T-helper 2 cell (primary cell): ENCODE measurements at places on chromosomes 4 and X.

GRCh38 chrX:19697416-19697815 lies 182.1 kb upstream of the MAP3K15 start:
- no peak for DNase-seq

- DNase-seq: no peak
Observed at GRCh38 chr4:151315212-151315886, 10.1 kb downstream of the SH3D19 start.

- DNase-seq: no peak
Observed at GRCh38 chr4:2045518-2045951, 13.6 kb upstream of the NAT8L start.

DNA sequence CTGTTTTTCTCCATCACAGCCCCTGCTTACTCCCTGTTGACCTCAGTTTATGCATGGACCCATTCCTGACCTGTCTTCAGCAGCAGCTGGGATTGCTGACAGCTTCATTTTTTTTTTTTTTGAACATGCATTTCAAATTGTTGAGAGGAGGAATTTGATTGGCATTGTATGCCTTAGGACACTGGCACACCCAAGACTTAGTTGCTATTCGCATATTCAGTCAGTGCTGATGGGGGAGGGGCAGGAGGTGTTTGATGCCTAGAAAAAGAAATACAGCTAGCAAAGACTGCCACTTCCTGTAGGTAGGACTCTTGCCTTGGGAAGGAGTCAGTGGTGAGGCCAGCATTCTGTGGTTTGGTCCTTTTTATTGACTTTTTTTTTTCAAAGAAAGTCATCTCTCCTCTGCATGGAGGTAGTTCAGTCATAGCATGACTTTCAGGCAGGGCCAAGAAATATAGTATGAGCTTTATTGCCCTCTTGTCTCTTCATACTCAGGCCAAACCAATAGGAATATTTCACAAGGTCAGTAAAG lies 33.6 kb upstream of the XK start:
- DNase-seq: no peak

- DNase-seq: no peak
Observed at GRCh38 chr4:24576276-24576675, 8.1 kb downstream of the DHX15 start.

- no peak for DNase-seq
Observed at GRCh38 chrX:49102190-49102589, 21.3 kb downstream of the GPKOW start.

- no peak for DNase-seq
Observed at GRCh38 chrX:129825746-129826505, 17.8 kb downstream of the ZDHHC9 start.

- no peak for DNase-seq
Observed at GRCh38 chr4:41322617-41323016, 65.9 kb downstream of the UCHL1 start.

DNA sequence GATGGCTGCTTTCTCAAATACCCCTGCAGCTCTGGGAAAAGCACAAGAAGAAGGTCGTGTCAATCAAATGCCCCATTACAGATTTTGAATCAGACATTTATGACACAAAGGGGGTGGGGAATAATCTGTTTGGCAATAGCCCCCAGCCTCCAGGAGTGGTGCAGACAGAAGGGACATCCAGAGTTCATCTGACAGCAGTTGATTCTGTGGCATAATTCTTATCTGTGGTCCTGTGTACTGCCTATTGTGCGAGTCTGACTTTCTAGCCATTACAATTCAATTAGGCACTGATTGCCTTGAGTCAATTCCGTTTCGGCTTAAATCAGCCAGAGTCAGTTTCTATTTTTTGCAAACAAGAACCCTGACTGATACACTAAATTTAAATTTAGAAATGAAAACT lies 28.6 kb upstream of the DCLK2 start:
- no peak for DNase-seq

DNA sequence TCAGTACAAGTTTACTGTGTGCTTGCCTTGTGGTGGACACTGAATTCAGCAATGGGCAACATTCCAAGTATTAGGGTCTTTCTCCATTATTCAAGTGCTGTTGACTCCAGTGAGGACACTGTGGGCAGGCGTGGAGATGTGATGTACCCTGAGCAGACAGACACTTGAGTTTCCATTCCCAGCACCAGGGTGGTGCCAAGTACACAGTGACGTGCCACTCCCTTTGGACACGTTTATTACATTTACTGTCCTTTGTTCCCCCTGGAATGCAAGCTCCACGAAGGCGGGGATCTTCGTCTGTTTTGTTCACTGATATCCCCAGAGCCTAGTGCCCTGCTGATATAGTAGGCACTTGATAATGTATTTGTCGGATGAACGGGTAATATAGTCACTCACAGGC lies 130.6 kb upstream of the STX18 start:
- DNase-seq: no peak

- DNase-seq: no peak
Observed at GRCh38 chrX:48890934-48891401, 6.6 kb downstream of the TIMM17B start.

- no peak for DNase-seq
Observed at GRCh38 chr4:87716371-87717265, 66.5 kb downstream of the DMP1 start.

- no peak for DNase-seq
Observed at GRCh38 chr4:167114416-167114971, 119.8 kb downstream of the SPOCK3 start.

DNA sequence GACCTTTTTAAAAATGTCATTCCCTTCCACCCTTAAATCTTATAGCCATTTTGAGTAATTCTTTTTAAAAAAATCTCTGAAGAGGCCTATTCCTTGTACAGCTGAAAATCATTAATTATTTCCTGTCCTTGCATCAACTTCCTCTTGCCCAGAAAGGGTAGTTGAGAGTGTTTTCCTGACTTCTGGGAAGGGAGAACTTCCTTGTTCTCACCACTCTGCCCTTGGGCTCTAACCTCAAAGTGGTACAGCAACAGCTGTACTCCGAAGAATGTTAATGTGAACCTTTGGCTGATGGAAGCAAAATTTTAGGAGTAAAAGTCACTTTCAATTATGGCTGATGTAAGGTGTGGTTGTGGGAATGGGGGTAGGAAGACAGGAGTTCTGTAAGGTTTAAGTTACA lies 15.1 kb upstream of the FABP2 start:
- DNase-seq: no peak

- DNase-seq: no peak
Observed at GRCh38 chr4:136928957-136929411, 603.3 kb downstream of the PCDH18 start.

DNA sequence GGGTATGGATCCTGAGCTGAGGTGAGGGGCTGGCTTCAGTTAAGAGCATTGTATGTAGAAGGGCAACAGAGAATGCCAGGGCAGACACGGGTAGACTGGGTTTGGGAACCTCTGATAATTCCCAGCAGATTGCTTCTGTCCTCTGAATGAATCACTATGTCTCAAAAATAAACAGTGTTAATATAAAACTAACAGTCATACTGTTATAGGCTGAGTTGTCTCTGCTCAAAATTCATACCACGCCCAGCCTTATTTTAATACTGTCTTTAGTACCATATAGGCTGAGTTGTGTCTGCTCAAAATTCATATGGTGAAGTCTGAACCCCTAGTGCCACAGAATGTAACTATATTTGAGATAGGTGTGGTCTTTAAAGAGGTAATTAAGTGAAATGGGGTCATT lies 10.0 kb downstream of the XAGE2 start:
- DNase-seq: no peak

- DNase-seq: no peak
Observed at GRCh38 chr4:36292556-36293188, 11.3 kb downstream of the DTHD1 start.

DNA sequence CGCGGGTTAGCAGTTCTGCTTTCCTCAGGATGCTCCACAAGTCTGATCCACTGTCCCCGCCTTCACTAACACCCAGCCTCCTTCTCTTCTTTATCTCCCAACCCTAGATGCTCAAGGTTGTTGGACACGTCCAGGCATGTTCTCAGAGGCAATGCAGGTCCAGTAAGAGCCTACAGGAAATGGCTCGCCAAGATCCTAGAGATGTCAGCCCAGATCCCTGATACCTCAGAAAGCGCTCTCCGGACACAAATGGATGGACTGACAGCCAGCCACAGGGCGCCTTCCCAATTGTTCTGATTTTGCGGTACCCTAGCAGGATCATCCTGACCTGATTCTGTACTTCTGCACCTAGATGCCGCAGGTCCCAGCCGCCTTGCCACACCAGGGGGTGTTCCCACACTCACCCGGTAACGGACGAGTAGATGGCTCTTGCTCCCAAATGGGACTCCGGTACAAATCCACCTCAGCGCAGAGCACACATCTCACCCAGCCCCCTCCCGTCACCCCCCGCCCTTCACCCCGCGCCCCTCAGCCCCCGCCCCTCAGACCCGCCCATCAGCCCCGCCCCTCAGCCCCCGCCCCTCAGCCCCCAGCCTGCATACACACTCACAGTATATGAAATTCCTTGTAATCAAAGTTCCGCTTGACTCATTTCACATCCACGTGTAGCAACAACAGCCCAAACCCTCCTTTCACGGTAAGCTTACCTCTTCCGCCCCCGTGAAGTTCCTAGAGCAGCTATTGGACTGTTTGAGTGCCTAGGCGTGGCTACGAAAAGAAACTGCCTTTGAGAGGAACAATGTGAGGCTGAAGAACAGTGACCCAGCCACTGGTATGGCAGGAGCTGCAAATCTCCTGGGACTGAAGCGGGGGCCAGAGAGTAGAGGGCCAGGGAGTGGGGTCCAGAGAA lies at the start of gene EDA2R:
EDA2R (minus strand) TSS at position 488 of the 910 bp plus-strand sequence. CDS start 23,058 bp downstream, outside the sequence.
- DNase-seq: no peak

GRCh38 chrX:126557151-126557550 lies 4.5 kb upstream of the DCAF12L1 start:
- no peak for DNase-seq

GRCh38 chrX:42803320-42803719 lies 25.4 kb upstream of the PPP1R2C start:
- no peak for DNase-seq

- no peak for DNase-seq
Observed at GRCh38 chr4:100288161-100288560, 97.9 kb upstream of the DDIT4L start.

- no peak for DNase-seq
Observed at GRCh38 chr4:153090670-153091385, 113.4 kb upstream of the TRIM2 start.

- DNase-seq: no peak
Observed at GRCh38 chr4:68079928-68080327, 49.7 kb downstream of the TMPRSS11F start.

DNA sequence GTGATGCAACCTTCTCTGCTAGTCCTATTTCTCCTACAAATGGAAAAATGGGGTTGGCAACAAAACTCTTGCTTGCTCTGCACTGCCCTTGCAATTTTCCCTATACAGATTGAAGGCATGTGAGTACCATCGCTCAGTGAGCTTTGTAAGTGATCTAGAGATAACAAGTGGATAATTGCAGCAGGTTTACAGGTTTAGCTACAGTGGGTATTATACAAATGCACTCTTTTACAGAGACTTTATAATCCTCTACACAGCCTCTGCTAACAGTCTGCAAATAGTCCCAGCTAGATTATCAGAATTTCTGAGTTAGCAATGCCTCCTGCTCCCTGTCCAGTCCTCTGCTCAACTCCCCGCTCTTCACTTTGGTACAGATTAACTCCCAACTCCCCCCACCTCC lies 11.1 kb downstream of the LEF1 start:
- no peak for DNase-seq

GRCh38 chr4:182337366-182337765 lies 94.2 kb downstream of the TENM3 start:
- no peak for DNase-seq

- no peak for DNase-seq
Observed at GRCh38 chrX:24248042-24248441, 65.8 kb downstream of the SUPT20HL2 start.

GRCh38 chr4:145154573-145154972 lies 25.8 kb downstream of the OTUD4 start:
- peak; percentile 45 for DNase-seq

GRCh38 chr4:77538574-77539157 lies 67.0 kb upstream of the CXCL13 start:
- DNase-seq: no peak

DNA sequence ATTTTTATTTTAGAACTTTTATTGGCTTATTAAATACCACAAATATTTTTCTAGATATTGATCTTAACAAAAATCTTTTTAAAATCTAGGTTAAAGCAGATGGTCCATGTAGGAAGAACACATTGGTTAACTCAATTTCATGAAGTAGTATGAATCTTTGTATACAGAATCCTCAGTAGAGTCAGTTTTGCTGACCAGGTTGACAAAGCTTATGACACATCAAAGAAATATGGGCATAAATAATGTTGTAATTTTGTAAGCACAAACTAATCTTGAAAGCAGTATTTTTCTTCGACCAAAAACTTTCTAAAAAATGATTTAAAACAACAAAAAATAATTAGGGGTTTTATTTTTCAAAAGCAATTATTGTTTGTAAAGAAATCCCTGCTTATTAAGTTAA lies 479.3 kb upstream of the PCDH10 start:
- no peak for DNase-seq

- no peak for DNase-seq
Observed at GRCh38 chr4:26076896-26077295, 162.9 kb downstream of the SMIM20 start.

GRCh38 chrX:110914281-110914680 lies 118.7 kb upstream of the CHRDL1 start:
- no peak for DNase-seq

GRCh38 chr4:165006456-165006855 lies 25.3 kb upstream of the TRIM60 start:
- DNase-seq: no peak
